ENCODE measurements at places on chromosomes 3 and 15. TPM values are rescaled to one million over a fixed set of nuclear protein-coding genes. Genes with fewer than 3 reads are reported as not detected.

Gene CPEB1
- polyA plus RNA-seq = 1.6 TPM

Gene CELF6
- polyA plus RNA-seq = 3.8 TPM

Gene CLDN1
- polyA plus RNA-seq = 6.2 TPM

Gene TYRO3
- 46.5 TPM for polyA plus RNA-seq

DNA sequence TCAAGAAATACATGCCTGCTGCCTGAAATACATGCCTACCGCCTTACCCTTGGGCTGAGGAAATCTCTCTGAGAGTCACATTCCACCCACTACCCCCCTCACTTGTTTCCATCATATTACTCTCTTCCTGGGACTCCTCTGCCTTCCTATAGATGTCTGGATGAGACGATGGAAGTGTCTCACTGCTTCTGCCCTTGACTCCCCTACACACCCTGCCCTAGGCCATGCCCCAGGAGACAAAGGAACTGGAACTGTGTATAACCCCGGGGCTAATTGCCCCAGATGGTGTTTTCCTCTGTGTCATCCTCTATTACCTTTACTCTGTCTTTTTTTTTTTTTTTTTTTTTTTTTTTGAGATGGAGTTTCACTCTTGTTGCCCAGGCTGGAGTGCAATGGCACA, 102.0 kb downstream of the GTPBP8 start:
- no peak for DNase-seq

GRCh38 chr3:165827883-165828282, 9.3 kb downstream of the BCHE start:
- DNase-seq = no peak

- DNase-seq = no peak
Observed at GRCh38 chr3:193757457-193757856, 164.4 kb downstream of the OPA1 start.

DNA sequence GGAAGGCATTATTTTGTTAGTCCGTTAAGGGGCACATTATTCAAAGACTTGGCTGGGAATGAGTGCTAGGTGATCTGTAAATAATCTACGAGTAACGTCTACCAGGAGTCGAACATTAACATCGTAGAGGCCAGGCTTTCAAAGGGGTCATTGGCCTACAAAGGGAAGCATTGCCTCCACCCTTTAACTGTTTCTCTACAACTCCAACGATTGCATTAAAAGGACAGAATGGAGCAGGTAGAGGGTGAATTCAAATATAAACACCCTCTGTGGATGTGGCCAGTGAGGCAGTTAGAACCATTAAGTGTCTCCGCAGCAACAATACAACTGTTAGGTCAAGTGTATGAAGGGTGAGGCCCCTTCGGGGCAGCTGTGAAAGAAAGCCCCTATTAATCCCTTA, 126.0 kb upstream of the LMOD3 start:
- DNase-seq = peak; percentile 84

- DNase-seq = no peak
Observed at GRCh38 chr15:101368861-101369642, 74.0 kb upstream of the SNRPA1 start.

- DNase-seq = no peak
Observed at GRCh38 chr3:14663396-14664135, 11.4 kb upstream of the C3orf20 start.

- DNase-seq = no peak
Observed at GRCh38 chr3:190122198-190122771, 1.6 kb upstream of the P3H2 start.

GRCh38 chr15:58228718-58229117, 90.5 kb downstream of the AQP9 start:
- no peak for DNase-seq

- DNase-seq = no peak
Observed at GRCh38 chr15:38547255-38547997, 17.2 kb downstream of the RASGRP1 start.

DNA sequence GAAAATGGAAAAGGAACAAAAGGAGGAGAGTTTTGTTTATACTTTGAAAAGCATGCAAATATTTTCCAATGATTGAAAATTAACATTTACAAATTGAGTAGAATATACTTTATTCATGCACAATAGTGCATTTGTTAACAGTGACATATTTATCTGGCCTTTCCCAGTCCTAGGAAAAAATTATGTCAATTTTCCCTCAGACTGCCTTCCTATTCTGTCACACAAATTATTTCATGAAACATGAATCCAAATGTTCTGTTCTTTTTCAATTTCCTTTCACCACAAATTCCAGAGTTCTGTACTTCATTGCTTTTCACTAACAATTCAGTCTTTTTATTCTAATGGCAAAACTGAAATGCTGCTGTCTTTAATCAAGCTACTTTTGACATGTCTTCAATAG, 945.1 kb downstream of the ROBO1 start:
- DNase-seq = no peak

- no peak for DNase-seq
Observed at GRCh38 chr3:94420931-94421330, 358.1 kb downstream of the NSUN3 start.

GRCh38 chr3:72080095-72080494, 295.1 kb upstream of the PROK2 start:
- no peak for DNase-seq

GRCh38 chr3:119647171-119647570, 13.2 kb downstream of the POPDC2 start:
- peak; percentile 53 for DNase-seq

Data from kidney (tissue), 22 donors.